ENCODE measurements at places on chromosomes 4 and X.

- DNase-seq: peak; percentile 27
Observed at GRCh38 chr4:14529653-14530052, 472.6 kb upstream of the CPEB2 start.

- no peak for DNase-seq
Observed at GRCh38 chr4:155952501-155952901, 1.2 kb downstream of the CTSO start.

DNA sequence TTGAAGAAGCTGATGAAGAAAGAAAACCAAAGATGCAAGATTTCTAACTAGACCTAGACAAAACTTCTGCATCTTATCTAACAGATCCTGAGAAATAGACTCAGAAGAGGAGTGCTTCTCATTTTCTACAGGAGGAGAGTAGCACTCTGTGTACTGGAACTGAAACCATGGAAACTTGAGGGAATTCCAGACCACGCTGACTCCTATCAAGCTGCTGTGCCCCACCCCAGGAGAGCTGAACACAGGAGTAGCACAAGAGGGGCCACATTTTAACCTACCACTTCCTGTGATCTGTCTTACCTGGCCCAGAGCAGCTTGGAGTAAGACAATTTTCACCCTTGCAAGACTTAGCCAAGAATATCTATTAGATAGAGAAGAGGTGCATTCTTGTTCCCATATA, 248.9 kb downstream of the SCFD2 start:
- no peak for DNase-seq

GRCh38 chr4:108370291-108371141, 201.8 kb upstream of the LEF1 start:
- DNase-seq: no peak

DNA sequence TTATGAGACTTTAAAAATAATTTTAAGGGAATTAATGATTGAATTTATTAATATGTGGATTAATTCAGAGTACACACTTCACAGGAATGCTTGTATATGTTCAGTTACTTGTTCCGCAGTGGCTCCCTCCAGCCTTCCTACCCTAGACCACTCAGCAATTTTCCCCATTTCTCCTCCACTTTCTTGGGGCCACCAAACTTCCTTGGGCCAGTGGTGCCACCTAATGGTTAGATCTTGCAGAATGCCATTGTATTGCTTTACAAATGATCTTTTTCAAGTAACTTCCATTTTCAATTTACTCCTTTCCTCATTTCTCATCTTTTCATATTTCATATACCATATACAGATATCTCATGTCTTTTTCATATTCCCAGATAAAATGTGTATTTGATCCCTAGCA, 3.6 kb upstream of the RNF175 start:
- no peak for DNase-seq

DNA sequence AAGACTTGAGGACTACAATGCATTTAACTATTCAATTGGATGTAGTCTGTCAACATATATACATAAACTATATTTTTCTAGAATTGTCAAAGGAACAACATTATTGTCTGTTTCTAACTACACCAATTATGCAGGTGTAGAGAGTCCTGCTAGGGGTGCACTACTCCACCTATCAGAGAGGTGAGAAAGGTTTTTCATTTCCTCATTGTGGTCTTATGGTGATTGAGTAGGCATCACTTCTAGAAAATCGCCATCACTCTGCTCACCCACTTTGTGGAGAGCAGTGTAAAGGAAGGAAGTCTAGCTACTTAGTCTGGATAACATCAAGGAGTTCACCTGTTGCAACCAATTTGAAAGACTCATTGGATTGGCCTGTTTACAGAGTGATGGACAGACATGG, 4.4 kb upstream of the ADH1C start:
- no peak for DNase-seq

GRCh38 chr4:184150102-184150839, 67.4 kb downstream of the ENPP6 start:
- no peak for DNase-seq

GRCh38 chrX:45992402-45993123, 552.7 kb downstream of the ZNF674 start:
- DNase-seq: no peak

GRCh38 chr4:13670456-13671160, 43.1 kb upstream of the BOD1L1 start:
- DNase-seq: no peak

GRCh38 chr4:16663732-16664131, 234.7 kb downstream of the LDB2 start:
- no peak for DNase-seq

DNA sequence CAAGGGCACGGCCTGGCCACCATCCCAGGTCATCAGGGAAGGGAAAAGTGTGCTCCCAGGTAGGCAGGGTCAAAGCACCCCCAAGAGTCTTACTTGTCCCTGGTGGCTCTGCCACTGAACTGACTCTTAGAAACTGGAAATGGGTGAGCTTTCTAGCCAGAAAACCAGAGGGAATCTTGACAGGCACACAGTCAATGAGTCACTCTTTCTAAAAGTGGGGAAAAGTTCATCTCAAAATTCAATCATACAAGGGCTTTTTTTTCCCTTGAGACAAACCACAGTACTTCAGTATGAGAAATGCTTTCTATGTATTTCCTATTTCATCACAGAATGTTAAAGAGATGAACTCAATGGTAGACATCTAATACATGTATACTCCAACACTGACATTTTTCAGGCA, 12.5 kb downstream of the HPF1 start:
- no peak for DNase-seq

- DNase-seq: no peak
Observed at GRCh38 chr4:130393231-130393630, 1297.3 kb downstream of the C4orf33 start.

GRCh38 chr4:128635141-128635954, 174.2 kb upstream of the JADE1 start:
- DNase-seq: no peak

- DNase-seq: no peak
Observed at GRCh38 chrX:19798423-19798822, 89.0 kb downstream of the SH3KBP1 start.

DNA sequence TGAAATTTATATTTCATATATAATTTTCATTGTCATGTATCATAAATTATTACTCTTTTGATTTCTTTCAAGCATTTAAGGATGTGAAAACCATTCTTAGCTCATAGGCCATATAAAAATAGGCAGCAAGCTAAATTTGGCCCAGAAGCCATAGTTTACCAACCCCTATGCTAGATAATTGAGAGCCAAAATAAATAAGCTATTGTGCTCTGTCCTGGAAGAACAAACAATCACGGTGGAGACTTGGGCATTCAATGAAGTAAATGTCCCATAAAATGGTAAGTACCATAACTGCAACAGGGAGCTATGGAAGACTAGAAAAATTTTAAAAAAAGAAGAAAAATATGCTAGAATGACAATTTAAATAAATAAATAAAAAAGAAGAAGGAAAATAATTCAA, 60.9 kb upstream of the PACRGL start:
- no peak for DNase-seq

GRCh38 chr4:67603310-67604028, 44.9 kb downstream of the STAP1 start:
- DNase-seq: no peak

- no peak for DNase-seq
Observed at GRCh38 chr4:80876810-80877209, 153.7 kb upstream of the BMP3 start.

DNA sequence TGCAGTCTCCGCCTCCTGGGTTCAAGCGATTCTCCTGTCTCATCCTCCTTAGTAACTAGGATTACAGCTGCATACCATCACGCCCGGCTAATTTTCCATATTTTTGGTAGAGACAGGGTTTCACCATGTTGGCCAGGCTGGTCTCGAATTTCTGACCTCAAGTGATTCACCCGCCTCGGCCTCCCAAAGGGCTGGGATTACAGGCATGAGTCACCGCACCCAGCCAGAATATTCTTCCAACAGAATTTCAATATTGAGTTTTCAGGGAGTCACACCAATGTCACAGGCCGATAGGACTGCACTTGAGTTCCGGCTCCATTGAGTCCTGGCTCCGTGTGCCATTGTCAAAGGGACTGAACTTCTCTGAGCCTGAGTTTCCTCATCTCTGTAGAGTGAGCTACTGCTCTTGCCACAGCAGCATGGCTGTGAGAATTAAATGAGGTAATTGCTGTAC, 82.9 kb downstream of the CLCN4 start:
- DNase-seq: no peak

DNA sequence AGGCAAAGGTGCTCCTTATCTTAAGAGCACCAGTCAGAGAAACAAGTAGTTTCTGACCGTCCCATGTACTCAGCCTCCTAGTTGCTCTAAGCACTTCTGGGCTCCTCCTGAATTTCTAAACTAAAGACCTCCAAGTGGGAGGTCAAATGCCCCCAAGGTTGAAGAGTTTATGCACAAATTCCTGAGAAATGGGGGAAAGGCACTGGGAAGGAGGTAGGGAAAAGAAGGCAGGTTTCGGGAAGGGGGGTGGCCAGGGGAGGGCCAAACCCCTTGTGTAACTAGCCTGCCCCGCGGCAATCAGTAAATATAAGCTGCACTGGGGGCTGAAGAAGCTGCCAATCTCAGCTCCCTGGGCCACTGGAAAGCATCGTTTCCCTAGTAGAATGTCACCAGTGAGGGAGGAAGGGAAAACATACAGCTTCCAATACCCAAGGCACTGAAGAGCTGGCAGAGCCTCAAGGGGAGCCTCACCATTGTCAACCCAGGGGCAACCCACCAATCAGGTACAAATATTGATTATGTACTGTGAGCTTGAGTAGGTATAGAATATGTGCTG, 3.4 kb downstream of the FOXO4 start:
- DNase-seq: no peak

GRCh38 chr4:185513489-185514181, 21.7 kb downstream of the PDLIM3 start:
- DNase-seq: no peak

DNA sequence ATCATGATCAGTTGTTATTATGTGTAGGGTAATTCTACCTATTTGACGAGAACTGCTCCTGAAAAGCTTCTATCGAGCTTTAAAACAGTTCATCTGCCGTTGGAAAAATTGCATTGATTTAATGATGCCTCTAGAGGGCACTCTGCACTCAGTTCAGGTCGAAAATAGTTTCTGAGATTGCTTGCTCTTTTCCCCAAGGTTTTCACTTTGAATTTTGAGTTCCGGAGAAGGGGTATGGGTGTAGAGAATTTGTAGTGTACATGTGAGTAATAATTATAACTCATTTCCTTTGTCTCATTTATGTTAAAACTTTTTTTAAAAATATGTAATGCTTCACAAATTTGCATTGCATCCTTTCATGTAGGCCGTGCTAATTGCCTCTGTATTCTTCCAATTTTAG, 28.4 kb upstream of the TNIP3 start:
- DNase-seq: peak; percentile 25

DNA sequence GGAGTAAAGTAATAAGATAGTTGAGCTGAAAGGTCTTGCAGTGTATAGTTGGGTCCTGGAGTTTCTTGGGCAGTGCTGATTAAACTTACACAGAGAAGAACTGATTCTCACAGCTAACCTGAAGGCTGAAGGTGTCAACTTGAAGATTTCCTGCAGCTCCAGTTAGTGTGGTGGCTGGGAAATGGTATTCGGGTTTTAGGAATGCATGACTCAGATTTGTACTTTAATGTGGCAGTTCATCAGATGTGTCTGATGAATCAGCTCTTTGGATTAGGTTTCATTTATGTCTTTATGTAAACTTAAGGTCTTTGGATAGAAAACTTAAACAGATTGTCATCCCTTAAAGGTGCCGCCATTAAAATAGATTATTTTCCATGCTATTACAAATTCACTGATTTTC, 200.0 kb downstream of the IL1RAPL1 start:
- no peak for DNase-seq
